ENCODE measurements at places on chromosomes 2 and 18.

DNA sequence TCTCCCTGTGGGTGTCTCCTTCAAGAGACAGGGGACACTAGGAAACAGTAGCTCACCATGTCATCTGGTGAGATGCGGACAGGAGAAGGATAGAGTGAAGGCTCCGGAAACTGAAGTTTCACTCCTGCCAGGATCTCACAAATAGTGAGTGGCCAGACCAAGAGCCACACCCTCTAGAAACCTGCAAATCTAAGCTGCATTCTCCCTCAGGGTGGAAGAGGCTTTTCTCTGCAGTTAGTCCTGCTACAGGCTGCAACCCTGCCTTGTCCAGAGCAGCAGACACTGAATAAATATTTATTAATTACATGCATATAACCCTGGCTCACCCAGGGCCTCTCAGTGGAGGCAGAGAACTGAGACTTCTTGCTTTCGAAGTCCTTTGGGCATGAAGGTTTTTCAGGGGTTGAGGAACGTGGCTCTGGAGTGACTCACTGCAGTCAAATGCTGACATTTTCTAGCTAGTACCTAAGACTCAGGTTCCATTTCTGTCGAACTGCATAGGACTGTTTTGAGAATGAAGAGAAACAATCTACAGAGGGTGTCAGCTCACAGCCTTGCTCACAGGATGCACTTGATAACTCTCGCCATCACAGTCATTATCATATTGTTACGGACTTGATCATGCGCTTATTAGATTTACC lies 87.3 kb downstream of the ACTR2 start:
- no peaks in the 10 kb centered on the region for H3K36me3 ChIP-seq
- H3K27ac ChIP-seq, result no peak overlapping the region
- no peak overlapping the region for H3K4me3 ChIP-seq
- H3K27me3 ChIP-seq, result no peaks in the 10 kb centered on the region
- DNase-seq, result no peak

GRCh38 chr2:46363535-46364170 lies 66.4 kb downstream of the EPAS1 start:
- no peaks in the 10 kb centered on the region for H3K27me3 ChIP-seq
- peaks cover 22% of the 10 kb centered on the region for H3K4me1 ChIP-seq
- H3K4me3 ChIP-seq, result no peak overlapping the region
- H3K36me3 ChIP-seq, result no peaks in the 10 kb centered on the region
- no peak overlapping the region for H3K27ac ChIP-seq

GRCh38 chr2:96114903-96115581 lies 1.3 kb downstream of the ADRA2B start:
- no peaks in the 10 kb centered on the region for H3K36me3 ChIP-seq
- DNase-seq, result no peak
- no peak overlapping the region for H3K4me3 ChIP-seq
- no peaks in the 10 kb centered on the region for H3K27me3 ChIP-seq
- H3K27ac ChIP-seq, result no peak overlapping the region
- H3K4me1 ChIP-seq, result peaks cover 6% of the 10 kb centered on the region

- no peaks in the 10 kb centered on the region for H3K27me3 ChIP-seq
- H3K4me1 ChIP-seq, result no peaks in the 10 kb centered on the region
- no peak for DNase-seq
- no peak overlapping the region for H3K27ac ChIP-seq
- no peaks in the 10 kb centered on the region for H3K36me3 ChIP-seq
- no peak overlapping the region for H3K4me3 ChIP-seq
Measured at GRCh38 chr18:77201506-77201905, 48.1 kb upstream of the GALR1 start.

- H3K36me3 ChIP-seq, result no peaks in the 10 kb centered on the region
- no peak overlapping the region for H3K4me3 ChIP-seq
- no peaks in the 10 kb centered on the region for H3K4me1 ChIP-seq
- H3K27ac ChIP-seq, result no peak overlapping the region
- DNase-seq, result no peak
Measured at GRCh38 chr2:232338759-232339106, 39.8 kb upstream of the ALPP start.

DNA sequence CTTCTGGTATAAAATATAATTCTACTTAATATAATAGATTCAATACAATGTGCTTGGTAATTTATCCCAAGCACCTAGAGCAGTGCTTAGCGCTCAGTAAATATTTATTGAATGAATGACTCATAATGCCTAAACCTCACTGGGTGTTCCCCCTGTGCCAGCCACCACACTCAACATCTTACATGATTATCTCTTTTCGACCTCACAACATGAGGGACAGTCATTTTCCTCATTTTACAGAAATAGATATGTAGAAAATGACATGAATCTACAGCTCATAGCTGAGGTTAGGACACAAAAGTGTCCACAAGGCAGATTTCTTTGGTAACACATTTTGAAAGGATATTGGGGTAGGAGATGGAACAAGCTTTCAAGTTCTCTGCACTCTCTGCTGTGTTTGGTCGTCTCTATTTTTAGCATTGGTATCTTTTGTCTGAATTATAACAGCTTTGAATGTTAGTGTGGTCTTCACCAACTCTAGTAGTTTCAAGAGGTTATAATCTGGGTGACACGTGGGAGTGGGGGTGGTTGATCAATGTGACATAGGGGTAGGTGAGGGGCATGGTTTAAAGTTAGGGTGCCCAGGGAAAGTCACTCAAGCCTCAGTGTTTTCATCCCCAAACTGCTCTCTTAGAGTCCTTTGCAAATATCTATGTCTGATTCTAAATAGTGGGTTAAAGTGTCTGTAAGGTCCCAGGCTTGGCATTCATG lies 9.8 kb downstream of the MYOM1 start:
- no peak for DNase-seq
- peaks cover 12% of the 10 kb centered on the region for H3K4me1 ChIP-seq
- no peak overlapping the region for H3K27ac ChIP-seq
- H3K36me3 ChIP-seq, result no peaks in the 10 kb centered on the region

- H3K4me1 ChIP-seq, result no peaks in the 10 kb centered on the region
- no peaks in the 10 kb centered on the region for H3K36me3 ChIP-seq
- no peak overlapping the region for H3K27ac ChIP-seq
- no peak for DNase-seq
- no peaks in the 10 kb centered on the region for H3K27me3 ChIP-seq
Measured at GRCh38 chr2:11299439-11299838, 45.0 kb downstream of the ROCK2 start.

GRCh38 chr18:13180614-13181375 lies 37.8 kb upstream of the LDLRAD4 start:
- no peak overlapping the region for H3K27ac ChIP-seq
- H3K27me3 ChIP-seq, result no peaks in the 10 kb centered on the region
- peaks cover 8% of the 10 kb centered on the region for H3K4me1 ChIP-seq
- H3K36me3 ChIP-seq, result no peaks in the 10 kb centered on the region
- no peak overlapping the region for H3K4me3 ChIP-seq

Measured in CD4-positive, alpha-beta memory T cell (primary cell).